ENCODE measurements at places on chromosomes 3 and 15.
A peak's percentile ranks its signal among the peaks of the same experiment; 100 is the strongest.

DNA sequence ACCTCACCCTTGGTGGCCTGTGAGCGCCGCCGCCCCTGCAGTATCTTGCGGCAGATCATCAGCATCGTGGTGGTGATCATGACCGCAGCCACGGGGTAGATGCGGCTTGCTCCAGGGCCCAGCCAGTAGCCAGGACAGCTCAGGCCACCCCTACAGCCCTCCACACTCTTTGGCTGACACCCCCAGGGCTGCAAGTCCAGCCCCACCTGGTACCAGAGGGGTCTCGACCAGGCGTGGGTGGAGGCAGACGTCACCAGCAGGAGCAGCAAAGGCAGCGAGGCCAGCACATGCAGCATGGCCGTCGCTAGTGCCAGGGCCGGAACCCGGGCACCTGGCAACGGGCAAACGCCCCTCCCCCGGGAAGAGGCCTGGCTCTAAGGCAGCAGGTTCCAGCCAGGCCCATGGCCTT, at the start of gene TMEM89:
Gene TMEM89, minus strand, starts transcription at position 309 of the 409 bp plus-strand sequence. Its CDS starts 13 bp downstream, at position 296.
- no peak for DNase-seq

DNA sequence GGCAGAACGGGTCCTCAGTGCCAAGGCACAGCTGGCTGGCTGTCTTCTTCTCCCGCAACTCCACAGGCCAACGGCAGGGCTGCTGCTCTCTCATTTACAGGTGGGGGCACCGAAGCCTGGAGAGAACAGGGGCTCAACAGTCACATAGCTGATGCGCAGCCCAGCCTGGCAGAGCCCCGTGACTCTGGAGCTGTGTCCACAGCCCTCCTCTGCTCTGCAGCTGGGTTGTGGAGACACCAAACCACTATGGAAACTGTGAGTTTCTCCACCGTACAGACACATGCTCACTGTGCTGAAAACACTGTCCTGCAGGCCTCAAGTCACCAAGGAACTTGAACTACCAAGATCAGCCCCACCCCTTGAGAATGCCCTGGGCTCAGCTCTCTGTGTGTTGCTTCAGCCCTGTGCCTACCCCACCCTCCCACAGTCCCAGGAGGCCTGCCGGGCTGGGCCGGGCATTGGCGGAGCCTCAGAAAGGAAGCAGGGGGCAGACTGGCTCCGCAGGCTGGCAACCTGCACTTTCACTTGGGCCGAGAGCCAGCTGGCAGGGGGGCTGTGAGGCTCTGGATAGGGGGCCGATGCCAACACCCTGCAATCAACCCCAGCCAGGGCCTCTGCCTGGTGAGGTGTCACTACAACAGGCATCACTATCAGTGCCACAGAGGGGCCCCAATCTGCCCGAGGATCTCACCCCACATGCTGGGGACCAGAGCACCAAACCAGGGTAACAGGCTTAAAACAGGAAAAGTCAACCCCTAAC, 113.7 kb upstream of the RPL32 start:
- DNase-seq: peak; percentile 25

DNA sequence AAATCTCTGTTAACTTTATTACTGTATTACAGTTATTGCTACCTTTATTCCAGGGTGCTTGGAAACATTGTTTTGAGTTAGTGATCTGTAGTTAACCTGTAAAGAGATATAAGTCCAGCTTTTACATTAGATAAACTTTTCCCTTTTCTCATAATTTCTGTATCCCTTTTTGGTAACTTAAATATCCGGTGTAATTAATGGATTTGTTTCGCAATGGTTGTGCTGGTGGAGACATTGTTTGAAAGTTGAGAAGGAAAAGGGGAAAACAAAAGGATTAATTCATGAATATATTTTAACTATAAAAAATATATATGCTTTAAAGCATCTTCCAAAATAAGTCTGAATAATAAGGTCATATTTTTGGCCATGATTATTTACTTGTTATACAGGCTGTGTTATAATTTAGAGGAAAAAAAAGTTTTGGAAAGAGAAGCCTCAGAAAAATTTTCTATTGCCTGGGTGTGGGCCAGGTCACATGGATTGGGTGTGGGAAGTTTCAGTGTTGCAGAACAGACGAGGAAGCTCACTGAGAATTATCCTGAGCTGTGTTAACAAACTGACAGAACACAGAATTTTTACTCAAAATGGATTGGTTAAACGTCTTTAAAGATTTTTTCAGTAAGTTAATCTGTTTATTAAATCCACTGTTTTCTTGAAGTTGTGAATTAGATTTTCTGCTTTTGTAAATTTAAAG, 27.7 kb upstream of the IL20RB start:
- DNase-seq: peak; percentile 72

GRCh38 chr3:123067689-123068600, 1.1 kb downstream of the PDIA5 start:
- DNase-seq: peak; percentile 57

- no peak for DNase-seq
Observed at GRCh38 chr3:170644711-170645110, 58.8 kb upstream of the SLC7A14 start.

DNA sequence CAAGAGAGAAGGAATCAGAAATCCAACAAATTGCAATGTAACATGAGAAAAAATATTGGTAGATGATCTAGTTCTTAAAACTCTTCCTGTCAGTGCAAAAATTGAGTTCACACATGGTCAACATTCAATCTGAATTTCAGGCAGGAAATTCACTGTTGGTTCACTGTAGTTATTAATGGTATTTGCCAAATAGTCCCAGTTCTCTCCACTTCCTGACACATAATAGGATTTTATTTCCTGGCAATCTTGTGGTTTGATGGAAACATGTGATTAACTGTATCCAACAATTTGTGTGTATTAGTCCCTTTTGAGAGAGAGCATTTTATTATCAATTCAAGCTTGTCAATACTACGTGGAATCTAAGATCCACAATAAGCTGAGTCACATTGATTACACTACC, 1103.1 kb downstream of the ROBO2 start:
- no peak for DNase-seq

DNA sequence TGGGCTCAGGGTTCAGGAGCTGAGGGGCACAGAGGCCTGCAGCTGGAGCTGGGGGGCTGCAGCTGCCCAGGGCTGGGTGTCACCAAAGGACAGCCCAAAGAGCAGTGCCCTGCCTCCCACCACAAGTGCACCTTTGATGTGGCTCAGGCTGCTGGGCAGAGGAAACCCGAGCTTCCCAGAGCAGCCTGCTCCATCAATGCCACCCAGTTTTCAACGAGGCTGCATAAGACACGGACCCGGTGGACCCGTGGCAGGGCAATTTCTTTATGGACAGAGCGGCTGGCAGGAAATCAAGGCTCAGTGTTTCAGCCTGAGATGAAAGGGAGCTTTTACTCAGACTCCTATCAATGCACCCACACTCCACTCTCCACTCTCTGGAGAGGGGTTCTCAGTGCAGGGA, 18.7 kb downstream of the SEMA5B start:
- DNase-seq: no peak

- DNase-seq: no peak
Observed at GRCh38 chr3:171643033-171643432, 167.2 kb downstream of the PLD1 start.

GRCh38 chr3:42505128-42505848, 2.8 kb downstream of the VIPR1 start:
- no peak for DNase-seq

GRCh38 chr3:108334701-108335100, 38.4 kb downstream of the HHLA2 start:
- DNase-seq: no peak

DNA sequence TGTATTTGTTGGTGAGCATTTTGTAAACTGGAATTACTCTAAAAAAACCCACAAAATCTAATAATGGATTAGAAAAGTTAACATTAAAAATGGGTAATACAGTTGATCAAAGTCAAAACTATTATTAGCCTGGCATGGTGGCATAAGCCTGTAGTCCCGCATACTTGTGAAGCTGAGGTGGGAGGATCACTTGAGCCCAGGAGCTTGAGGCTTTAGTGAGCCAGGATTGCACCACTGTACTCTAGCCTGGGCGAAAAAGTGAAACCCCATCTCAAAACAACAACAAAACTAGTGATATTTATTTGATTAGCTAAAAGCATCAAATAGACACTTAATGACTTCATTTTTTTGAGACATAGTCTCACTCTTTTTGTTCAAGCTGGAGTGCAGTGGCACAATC, 3.6 kb downstream of the SNX1 start:
- peak; percentile 40 for DNase-seq

GRCh38 chr3:7543294-7543880, 682.5 kb downstream of the GRM7 start:
- DNase-seq: no peak

DNA sequence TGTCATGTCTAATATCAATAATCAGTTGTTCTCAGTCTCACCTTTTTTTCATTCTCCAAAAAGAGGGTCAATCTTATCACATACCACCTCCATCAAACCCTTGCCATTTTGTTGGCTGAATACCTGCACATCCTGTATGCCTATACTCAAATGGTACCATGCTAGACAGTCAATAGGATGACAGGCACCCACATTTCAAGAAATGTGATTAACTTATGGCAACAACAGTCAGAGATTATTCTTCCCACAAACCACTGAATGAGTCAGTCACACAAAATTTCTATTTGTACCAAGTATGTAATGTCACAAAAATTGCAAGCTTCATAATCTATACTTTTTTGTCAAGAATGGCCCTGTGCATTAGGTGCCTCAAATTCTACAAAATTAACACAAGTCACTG, 5.1 kb upstream of the SLC27A2 start:
- no peak for DNase-seq

DNA sequence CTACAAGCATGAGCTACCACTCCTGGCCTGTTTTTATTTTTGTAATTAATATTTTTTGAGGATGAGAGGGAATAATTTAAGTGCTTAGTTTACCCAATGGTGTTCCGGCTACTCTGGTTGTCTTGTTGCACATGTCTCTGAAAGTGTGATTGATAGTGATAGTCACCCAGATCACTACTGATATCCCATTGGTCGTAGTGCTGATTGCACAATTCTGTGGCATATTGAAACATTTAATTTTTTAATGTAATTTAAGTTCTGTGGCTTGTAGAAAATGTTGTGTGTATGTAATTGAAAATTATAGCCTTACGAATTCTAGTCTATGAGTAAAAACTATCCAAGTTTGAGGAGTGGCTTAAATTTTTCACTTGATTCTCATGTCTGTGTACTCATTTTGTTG, 11.9 kb downstream of the ARIH2 start:
- DNase-seq: no peak
